Activated CD4-positive, CD25-positive, alpha-beta regulatory T cell treated with anti-CD3 and anti-CD28 coated beads, Interleukin-2, amount 50 U/mL, for 24 hours (primary cell): ENCODE measurements at places on chromosomes 16 and 17.

- ATAC-seq = no peak
These were observed 28.6 kb upstream of the WSB1 start for GRCh38 chr17:27265333-27265732.

GRCh38 chr17:67571478-67571877 is 146.3 kb upstream of the NOL11 start:
- ATAC-seq = no peak

- no peak for ATAC-seq
These were observed 7.8 kb upstream of the ASGR2 start for GRCh38 chr17:7122381-7122780.

DNA sequence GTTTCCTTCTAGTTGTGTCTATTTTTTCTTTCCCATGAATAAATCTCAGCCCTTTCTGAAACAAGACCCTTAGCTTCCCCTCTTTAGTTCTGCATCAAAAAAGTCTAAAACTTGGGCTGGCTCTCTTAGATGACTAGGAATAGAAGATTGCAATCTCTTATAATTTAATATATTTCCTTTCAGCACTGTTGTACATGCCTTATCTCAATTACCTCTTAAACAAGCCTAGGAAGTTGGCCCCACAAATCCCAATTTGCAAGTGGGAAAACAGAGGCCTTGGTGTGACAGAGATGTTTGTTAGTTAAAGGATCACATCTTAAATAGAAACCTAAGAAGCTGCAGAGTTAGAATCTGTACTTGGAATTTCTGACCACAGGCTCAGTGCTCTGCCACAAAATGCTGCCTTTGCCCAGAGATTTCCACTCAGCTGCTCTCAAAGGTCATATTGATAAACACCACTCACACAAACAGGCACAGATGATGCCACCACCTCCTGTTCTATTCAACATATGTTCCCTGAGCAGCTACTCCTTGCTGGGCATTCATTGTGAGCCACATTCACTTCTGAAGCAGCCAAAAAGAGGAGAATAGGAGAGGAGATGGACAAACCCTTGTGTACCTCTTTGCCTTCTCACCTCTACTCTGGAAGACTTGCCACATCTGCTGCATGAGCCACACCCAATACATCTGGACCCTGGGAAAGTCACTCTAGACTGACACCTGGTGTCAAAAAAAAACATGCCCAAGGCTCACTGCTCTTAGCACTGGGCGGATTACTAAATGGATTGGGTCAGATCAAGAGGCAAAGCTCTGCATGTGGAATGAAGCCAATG is 5.5 kb downstream of the CCDC182 start:
- peak; percentile 41 for ATAC-seq

- no peak for ATAC-seq
These were observed 10.4 kb downstream of the NCBP3 start for GRCh38 chr17:3835410-3836229.

- ATAC-seq = no peak
These were observed 356.6 kb upstream of the XYLT1 start for GRCh38 chr16:17827313-17827712.

GRCh38 chr17:50218771-50219315 is 17.4 kb upstream of the COL1A1 start:
- no peak for ATAC-seq

DNA sequence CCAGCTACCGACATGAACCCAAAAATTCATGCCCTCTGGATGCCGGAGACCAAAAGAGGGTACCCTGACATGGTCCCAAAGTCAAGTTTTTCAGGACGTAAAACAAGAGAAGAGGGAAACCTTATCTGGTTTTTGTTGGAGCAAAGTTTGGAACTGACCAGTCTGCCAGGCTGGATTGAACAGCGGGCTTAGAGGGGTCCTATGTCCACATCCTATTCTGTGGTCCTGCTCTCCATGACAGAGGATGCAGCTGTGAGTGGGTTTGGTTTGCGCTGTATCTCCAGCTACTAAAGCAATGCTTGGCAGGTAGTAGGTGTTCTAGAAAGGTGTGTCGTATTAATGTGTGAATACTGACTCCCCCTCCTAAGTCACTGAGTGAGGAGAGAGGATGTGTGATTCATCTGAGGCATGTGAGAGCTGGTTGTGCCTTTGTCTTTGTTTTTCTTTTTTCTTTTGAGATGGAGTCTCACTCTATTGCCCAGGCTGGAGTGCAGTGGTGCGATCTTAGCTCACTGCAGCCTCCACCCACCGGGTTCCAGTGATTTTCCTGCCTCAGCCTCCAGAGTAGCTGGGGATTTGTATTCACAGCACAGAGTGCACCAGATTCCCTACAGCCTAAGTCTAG is 31.0 kb downstream of the PMM2 start:
- ATAC-seq = no peak

DNA sequence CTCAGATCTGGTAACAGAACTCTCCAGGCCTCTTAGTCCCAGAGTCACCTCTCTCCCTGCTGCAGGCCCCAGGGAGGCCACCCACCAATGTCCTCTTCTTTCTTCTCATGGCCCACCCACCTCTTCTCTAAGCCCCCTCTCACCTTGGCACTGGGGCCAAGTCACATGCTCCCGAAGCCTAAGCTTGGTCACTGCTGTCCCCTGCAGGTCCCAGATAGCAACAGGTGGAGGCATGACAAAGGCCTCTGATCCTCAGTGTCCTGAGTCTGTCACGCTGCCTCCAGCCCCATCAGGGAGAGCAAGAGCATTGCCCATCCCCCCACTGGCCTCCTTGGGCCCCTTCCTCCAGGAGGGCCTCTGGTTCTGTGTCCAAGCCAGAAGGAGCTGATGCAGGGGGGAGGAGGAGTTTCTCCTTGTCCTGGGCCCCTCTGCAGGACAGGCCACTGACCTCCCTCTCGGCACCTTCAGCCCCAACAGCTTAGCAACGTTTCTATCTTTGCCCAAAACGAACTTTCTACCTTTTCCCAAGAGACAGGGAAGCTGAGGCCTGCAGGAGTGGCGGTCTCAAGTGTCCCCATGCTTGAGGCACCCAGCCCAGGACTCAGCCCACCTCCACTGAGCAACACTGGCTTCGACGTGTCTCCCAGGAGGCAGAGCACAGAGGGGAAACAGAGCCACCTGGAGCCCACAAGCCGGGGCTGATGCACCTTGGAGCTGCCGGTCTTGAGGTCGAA is 8.6 kb downstream of the P2RX1 start:
- ATAC-seq = no peak

- no peak for ATAC-seq
These were observed 33.4 kb upstream of the LONP2 start for GRCh38 chr16:48210747-48211146.

DNA sequence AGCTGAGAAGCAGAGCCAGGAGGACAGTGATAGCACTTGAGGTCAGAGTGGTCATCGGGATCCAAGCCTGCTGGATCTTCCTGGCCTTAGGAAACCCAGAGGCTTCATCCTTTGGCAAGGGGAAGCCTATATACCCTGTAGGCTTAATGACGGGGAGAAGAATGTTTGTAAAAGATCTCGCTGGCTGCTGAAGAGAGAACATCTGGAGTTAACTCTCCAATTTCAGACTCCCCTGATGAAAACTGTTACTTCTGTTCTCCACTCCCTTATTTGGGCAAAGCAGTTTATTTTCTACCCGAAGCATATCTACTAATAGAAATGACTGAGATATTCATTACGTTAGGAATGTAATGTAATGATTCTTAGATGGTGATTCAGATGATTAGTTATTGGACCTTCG is 487.0 kb downstream of the CDH13 start:
- no peak for ATAC-seq
